ENCODE measurements at places on chromosomes 12 and 14.

DNA sequence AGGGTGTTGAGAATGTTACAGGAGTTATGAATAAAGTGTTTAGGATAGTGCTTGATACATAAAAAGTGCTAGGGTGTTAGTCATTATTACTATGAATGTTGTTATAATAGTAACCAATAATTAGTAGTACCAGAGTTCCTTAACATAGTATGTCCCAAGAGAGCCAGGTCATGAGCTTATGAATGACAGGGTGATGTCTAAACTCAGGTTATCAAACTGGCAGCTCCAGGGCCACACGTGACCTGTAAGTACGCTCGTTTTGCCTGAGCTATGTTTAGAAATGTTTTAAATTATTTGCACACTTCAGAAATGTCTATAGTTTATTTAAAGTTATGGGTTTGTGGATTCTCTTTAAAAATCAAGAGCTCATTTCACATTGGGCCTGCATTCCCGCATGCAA, 14.1 kb upstream of the GRIP1 start:
- no peak for DNase-seq

DNA sequence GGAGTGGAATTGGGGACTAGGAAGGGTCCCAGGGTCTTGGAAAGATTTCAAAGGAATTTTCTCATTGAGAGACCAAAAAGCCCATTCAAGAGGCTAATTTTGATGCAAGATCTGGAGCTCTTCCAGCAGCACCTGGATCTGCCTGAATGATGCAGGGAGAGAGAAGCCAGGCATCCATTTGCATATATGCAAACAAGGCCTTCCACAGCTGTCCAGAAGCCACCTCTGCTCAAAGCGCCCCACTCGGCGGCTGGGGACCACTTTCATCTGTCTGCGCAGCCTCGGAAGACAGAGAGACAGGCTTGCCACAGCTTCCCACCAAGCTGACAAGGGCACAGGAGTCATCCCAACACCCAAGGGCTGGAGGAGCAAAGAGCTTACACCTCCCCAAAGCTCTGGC, 295.6 kb downstream of the DPF3 start:
- no peak for DNase-seq

DNA sequence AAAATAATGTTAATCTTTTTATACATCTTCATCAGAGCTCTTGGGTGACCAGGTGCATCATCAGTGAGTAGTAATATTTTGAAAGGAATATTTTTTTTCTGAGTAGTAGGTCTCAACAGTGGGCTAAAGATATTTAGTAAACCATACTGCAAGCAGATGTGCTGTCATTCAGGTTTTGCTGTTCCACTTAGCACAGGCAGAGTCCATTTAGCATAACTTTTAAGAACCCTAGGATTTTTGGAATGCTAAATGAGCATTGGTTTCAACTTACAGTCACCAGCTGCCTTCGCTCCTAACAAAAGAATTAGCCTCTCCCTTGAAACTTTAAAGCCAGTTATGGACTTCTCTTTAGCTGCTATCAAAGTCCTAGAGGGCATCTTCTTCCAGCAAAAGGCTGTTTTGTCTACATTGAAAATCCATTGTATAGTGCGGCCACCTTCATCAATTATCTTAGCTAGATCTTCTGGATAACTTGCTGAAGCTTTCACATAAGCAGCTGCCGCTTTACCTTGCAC, 24.6 kb downstream of the RIMKLB start:
- no peak for DNase-seq

GRCh38 chr14:79972230-79972629, 239.1 kb downstream of the DIO2 start:
- no peak for DNase-seq

DNA sequence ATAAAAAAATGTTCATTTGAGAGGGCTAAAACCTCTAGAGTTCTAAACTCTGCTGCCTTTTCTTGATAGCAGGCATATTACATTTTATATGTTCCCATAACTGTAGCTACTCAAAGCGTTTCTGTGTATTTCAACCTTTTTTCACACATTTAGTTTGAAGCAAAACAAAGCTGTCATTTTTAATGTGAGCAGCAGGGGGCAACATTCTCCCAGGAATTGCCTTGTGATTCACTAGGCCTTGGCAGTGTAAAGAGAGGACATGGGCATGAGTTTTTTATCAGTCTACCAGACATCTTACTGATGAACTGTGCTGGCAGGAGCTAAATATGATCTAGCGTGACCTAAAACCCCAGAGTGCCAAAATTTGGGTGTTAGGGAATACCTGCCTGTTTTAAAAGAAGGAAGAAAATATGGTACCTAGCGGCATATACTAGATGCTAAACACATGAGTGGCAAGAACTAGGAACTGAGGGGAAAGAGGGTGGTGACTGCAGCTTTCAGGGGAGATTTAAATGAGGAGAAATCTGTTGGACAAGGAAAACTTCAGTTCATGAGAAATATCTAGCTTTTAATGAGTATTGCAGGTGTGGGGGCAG, 65.3 kb downstream of the IFT43 start:
- DNase-seq: peak; percentile 26

- DNase-seq: no peak
These were observed 8.1 kb upstream of the CMAS start for GRCh38 chr12:22037947-22038346.

DNA sequence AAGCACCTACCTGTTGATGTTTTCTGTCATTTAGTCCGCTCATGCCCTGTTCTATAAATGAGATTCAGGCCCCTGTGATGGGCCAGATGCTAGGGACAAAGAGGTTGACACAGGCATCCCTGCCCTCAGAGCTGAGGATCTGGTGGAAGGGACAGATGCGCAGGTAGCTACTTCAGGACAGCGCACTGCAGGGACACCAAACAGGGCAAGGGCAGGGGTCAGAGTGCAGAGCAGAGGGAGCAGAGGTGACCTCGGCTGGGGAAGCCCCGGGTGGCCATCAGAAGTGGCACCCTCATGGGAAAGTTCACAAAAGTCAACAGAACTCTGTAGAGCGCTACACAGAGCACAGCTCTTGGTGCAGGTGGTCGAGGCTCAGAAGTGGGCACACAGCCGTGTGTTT, 5.6 kb upstream of the PNMA1 start:
- DNase-seq: no peak

- DNase-seq: no peak
These were observed 191.3 kb downstream of the BTG1 start for GRCh38 chr12:91954326-91954725.

DNA sequence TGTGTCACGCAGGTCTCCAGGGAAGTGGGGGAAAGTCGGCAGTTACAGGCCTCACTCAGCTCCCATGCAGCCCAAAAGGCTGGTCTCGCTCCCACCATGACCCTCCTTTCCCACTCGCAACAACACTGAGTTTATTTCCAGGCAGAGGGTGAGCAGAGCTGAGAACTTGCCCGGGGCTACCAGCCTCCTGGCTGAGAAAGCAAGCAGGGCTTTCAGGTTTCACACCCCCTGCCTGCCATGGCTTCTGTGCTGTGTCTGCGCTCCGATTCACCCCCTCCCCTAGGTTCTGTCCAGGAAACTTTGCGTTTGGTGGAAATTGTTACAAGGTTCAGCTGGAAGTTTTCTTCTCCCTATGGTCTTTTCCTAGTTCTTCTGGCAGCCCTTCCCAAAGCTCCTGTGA, 17.1 kb downstream of the OR10G2 start:
- no peak for DNase-seq

DNA sequence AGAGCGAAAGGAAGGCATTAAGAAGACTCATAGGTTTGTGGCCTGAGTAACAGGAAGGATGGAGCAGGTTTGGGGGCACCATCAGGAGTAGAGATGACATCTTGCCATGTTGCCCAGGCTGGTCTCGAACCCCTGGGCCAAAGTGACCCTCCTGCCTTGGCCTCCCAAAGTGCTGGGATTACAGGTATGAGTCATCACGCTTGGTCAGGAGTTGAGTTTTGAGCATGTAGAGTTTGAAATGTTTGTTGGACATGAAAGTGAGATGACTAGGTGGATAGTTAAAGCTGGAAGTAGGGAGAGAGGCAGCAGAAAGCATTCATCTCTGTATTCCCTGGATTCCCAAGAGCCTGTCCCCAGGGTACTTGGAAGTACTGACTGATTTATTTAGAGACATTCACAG, 112.6 kb downstream of the ERC1 start:
- DNase-seq: no peak

GRCh38 chr14:34912966-34913365, 37.8 kb upstream of the BAZ1A start:
- no peak for DNase-seq

- no peak for DNase-seq
These were observed 55.6 kb downstream of the HMGA2 start for GRCh38 chr12:65879878-65880277.

GRCh38 chr12:90679674-90680073, 275.3 kb downstream of the CCER1 start:
- DNase-seq: no peak

DNA sequence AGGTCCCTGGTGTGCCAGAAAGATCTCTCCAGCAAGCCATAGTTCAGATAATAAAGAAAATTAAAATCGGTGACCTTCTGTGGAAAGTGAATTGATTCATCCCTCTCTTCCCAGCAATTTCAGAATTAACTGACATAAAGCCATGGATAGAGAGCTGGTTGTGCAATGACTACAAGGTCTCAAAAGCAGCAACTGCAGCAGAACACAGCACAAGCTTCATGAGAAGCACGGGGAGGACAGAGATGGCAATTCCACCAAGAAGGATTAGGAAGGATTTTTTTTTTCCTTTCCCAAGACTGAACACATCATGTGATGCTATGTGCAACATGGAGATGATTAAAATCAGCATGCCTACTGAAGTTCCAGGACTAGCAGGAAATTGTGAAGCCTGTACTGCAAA, 154.9 kb upstream of the PLEKHG7 start:
- no peak for DNase-seq

- no peak for DNase-seq
These were observed 28.6 kb downstream of the SUDS3 start for GRCh38 chr12:118404876-118405521.

DNA sequence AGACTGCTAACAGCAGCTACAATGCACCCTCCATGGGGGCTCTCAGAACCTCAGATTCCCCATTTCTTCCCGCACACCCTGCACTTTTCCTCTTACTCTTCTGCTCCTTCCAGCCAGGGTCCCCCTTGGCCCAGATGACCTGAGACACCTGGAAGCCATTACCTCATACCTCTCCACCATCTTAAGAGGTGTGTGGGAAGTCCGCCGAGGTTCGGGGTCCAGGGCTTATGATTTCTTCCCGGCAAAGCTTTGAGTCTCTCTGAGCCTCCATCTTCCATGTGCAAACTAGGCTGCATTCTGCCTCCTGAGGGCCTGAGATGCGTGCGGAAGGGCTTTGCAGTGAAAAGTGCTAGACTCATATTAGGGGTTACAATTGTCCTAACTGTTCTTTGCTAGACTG, 5.3 kb downstream of the GSC start:
- no peak for DNase-seq

GRCh38 chr12:88876857-88877256, 296.6 kb upstream of the KITLG start:
- no peak for DNase-seq

- DNase-seq: no peak
These were observed 93.0 kb downstream of the KTN1 start for GRCh38 chr14:55673048-55673447.

- no peak for DNase-seq
These were observed 366.6 kb downstream of the EMP1 start for GRCh38 chr12:13562915-13563742.

- DNase-seq: no peak
These were observed 26.0 kb downstream of the GEMIN2 start for GRCh38 chr14:39140170-39140569.

DNA sequence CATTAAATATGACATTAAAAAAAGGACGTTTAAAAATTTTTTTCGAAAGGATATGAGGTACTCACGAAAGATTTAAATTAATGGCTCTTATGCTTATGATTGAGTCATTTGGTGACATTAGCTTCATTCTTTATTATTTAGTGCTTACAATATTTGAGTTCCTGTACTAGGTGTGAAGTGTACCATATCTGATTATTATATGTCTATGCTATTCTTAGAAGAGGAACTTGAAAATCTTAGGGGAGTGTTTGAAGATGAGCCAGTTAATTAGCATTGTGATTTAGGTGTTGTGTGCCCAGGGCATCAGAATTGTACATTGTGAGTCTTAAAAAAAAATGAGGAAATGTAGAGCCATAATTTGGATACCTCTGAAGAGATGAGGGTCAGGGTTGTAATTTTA, 118.6 kb downstream of the FUT8 start:
- no peak for DNase-seq

- no peak for DNase-seq
These were observed 706 bp downstream of the PRMT5 start for GRCh38 chr14:22928237-22929103.

GRCh38 chr14:72182708-72183432, 250.6 kb downstream of the RGS6 start:
- no peak for DNase-seq

- DNase-seq: no peak
These were observed 3.9 kb upstream of the DNAL1 start for GRCh38 chr14:73640796-73641365.

- DNase-seq: no peak
These were observed 83.9 kb downstream of the STXBP6 start for GRCh38 chr14:24965934-24966578.

Data from CD4-positive, alpha-beta T cell treated with Interleukin-15 for 1 hour (primary cell).